ENCODE measurements at places on chromosomes 12 and 14.

DNA sequence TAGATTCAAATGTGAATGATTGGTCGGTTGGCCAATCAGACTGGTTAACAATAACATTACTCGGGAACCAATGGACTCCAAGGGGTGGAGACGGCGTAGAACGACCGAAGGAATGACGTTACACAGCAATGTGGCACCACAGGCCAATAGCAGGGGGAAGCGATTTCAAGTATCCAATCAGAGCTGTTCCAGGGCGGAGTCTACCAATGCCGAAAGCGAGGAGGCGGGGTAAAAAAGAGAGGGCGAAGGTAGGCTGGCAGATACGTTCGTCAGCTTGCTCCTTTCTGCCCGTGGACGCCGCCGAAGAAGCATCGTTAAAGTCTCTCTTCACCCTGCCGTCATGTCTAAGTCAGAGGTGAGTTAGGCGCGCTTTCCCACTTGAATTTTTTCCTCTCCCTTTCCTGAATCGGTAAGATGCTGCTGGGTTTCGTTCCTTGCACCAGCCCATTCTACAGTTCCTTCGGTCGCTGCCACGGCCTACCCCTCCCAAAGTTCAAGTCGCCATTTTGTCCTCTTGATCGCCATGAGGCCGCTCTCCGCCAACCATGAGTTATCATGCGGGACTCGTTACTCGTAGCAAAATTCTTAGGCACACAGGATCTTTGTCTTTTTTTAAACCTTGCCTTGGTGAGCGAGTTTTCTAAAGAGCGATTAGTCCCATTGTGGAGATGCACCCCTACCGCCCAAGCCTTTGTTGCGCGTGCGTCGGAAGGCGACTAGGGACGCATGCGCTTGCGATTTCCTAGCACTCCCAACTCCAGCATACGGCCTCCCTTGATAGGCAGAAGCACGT is at the start of gene HNRNPA1:
Gene HNRNPA1 (plus strand): TSS at position 259 of the 793 bp plus-strand sequence. CDS start 82 bp downstream, at position 341.
- DNase-seq: peak; percentile 50

DNA sequence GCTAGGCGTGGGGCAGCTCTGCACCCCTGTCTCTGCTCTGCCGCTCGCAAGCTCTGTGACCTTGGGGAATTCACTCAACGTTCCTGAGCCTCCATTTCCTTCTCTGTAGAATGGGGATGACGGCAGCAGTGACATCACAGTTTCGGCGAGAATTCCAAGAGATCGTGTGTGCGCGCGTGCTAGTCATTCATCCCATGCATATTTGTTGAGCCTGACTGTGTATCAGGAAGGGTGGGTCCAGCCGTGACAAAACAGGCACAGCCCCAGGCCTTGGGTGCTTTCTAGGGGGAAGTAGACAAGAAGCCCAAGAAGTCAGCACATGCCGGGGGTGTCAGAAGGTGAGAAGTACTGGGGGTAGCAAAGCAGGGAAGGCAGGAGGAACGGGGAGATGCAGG is 145.6 kb upstream of the NCOR2 start:
- DNase-seq: no peak

DNA sequence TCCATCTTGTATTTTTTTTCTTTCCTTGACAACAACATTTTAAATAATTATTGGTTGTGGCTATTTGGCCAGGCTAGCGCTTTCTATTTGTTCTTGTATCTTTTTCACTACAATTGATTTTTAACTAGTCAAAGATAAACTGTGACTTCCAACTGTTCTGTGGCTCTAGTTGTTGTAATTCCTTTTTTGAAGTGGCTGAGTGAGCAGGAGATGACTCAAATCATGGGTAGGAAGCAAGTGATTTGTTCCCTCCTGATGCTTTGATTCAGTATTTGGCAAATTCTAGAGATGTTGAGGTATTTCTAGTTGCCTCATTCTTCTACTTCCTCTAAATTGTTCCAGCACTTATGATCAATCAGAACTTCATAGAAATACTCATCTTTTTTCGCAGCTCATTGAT is 633.5 kb downstream of the RERGL start:
- no peak for DNase-seq

DNA sequence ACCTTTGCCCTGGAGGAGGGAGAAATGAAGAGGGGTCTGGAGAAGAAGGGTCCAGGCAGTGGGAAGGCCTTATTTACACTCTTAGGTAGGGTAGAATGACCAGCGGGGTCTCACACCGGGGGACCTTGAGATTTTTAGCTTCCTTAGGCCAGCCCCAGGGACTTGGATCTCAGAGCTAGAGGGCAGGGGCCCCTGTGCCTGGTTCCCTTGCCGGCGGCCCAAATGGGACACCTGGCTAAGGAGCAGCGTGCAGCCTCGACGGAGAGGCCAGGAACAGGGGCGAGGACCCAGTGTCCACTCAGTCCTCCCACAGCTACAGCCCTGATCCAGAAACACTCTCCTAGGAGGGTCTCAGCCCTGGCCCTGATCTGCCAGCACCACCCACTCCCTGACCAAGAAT is 41.8 kb downstream of the DIO3 start:
- no peak for DNase-seq

GRCh38 chr12:90396556-90396955 is 558.4 kb downstream of the CCER1 start:
- DNase-seq: no peak

DNA sequence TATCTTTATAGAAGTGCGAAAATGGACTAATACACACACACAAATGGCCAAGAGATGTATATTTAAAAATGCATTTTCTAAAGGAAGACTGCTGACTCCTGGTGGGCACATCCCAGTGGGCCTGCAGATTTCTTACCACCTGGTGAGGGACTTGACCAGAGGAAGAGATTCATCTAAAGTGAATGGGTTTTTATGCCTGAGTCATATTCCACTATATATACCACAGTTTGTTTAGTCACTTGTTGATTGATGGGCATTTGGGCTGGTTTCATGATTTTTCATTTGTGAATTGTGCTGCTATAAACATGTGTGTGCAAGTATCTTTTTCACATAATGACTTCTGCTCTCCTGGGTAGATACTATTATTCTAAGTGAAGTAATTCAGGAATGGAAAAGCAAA is 277.3 kb downstream of the SLC16A7 start:
- DNase-seq: no peak

DNA sequence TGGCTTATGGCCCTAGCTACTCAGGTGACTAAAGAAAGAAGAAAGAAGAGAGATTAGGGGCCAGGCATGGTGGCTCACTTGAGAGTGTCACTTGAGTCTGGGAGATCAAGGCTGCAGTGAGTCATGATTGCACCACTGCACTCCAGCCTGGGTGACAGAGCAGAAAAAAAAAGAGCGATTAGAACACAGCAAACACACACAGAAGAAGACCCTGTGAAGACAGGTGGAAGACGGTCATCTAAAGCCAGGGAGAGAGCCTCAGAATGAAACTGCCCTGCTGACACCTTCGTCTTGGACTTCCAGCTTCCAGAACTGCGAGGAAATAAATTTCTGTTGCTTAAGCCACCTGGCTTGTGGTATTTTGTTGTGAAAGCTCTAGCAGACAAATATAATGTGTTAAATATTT is 17.5 kb upstream of the PPP1CC start:
- no peak for DNase-seq

DNA sequence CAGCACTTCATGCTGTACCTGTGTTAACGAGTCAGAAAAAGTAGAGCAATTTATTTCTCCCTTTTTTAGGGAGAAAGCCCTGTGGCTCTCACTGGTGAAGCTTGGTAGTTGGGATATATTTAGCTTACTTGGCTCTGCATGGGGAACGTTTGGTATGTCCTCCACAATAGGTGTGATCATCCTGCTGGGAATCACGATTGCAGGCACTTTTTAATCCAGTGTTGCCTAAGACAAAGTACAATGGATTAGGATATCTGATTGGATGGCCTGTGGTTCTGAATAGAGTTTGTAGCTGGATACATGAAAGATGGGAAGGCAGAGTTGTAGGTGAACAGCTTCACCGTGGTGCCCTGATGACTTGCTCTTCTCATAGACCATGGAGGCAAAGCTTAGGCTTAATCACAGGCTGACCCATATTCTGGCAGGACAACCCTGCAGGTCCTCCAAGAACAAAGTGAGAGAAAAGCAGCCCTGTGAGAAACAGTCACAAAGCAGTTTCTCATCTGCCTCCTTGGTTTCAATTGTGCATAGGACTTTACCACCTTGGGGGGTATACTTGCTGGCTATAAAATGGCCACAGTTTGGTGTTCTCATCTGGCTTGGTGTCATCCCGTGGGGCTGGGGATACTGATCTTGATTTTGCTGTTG is 7.5 kb downstream of the RESF1 start:
- no peak for DNase-seq

DNA sequence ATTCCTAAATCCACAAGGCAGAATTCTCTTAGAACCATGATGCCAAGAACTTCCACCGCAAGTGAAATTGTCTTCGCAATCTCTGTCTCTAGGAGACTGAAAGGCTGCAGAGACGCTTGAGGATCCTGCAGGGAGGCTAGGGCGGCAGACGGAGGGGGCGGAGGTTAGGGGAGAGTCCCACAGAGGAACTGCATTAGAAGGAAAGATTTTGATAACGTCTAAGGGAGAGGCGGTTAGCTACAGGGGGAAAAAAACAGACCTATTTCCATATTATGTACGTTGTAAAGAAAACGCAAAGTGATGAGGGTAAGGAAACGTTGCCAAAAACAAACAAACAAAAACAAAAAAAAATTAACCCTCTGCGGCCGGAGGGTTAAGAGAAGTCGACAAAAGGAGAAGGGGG is 595 bp downstream of the KLHL28 start:
- DNase-seq: no peak

GRCh38 chr12:76143343-76144244 is 59.1 kb upstream of the NAP1L1 start:
- no peak for DNase-seq

DNA sequence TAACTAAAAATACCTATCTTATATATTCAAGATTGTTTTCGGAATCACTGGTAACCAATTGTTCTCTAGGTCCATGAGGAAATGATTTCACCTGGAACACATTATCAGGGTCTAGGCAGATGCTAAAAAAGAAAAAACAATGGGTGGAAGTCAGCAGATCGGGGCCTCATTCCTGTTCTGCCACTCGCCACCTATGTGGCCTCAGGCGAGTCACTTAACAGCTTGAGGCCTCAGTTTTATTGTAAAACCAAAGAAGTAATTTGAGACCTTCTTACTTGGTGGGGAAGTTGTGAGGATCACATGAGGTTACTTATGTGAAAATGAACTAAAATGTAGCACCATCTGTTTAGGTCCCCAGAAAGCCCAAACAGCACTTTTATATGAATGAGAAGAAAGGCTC is 6.2 kb upstream of the RNASE10 start:
- DNase-seq: no peak

GRCh38 chr12:56522411-56523193 is 982 bp downstream of the RBMS2 start:
- no peak for DNase-seq

DNA sequence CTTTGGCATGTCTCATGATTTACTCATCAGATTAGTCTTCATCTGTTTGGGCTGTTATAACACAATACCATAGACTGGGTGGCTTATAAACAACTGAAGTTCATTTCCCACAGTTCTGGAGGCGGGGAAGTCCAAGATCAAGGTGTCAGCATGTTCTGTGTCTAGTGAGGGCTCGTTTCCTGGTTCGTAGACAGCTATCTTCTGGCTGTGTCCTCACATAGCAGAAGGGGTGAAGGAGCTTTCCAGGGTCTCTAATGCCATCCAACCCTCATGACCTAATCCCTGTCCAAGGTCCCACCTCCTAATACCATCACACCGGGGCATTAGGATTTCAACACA is 30.8 kb upstream of the NRDE2 start:
- no peak for DNase-seq

DNA sequence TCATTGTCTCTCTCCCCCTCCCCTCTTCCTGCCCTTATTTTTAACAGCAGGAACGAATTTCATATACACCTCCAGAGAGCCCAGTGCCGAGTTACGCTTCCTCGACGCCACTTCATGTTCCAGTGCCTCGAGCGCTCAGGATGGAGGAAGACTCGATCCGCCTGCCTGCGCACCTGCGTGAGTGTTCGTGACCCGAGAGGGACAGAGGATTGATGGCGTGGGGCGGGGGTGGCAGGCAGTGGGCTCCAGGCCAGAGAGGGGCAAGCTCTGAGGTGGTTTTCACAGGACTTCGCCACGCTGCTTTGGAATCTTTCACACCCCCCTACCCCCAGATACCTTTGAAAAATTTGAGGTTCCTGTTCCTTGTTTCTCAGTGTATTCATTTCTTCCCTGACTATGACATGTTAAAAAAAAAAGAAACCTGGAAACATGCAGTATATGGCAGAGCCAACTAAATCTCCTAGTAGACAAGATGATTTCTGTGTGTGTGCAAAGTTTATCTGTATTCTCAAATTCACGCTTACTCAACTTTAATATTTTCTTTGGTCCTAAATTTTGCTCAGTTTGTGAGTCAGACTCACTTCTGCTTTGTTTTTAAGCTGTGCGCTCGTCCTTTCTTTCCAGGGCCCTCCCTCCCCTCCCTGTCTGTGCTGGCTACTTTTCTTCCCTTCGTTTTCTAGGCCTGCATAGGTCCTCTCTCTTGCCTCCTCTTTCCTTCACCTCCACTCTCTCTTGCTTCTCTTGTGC is 103.1 kb downstream of the ETV6 start:
- DNase-seq: no peak

DNA sequence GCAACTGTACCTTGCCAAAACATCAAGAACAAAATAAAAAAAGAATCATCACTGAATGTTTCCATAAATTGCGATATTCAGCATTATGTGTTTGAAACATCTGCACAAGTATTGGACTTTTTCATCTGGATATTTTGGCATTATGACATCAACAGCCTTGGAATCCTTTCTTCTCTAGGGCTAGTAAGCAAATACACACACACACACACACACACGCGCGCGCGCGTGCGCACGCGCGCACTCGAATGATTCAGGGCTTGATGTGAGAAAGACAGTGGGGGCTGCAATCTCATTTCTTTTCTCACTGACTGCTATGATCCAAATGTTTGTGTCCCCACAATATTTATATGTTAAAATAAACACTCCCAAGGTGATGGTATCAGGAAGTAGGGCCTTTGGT is 90.0 kb upstream of the SLC38A4 start:
- DNase-seq: no peak

DNA sequence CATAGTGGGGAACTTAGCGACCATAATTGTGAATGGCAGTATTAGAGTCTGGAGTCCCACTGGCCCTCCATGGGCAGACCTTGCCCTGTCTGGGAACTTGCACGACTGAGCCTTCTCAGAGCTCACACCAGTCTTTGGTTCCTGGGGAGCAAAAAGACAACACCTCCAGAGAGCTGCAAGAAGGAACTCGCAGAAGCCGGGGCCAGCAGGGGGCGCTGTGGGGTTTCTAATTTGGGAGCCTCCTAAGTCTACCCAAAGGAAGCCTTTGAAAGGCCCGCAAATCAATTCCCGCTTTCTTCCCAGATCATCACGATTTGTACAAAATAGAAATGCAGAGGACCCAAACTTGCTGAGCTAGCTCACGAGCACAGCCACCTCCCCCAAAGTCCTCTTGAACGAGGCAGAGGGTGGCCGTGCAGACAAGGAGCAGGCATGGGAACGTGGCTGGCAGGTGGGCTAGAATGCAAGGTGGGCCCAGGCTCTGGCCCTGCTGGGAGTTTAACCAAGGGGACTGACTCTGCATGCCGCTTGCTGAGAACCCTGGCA is 46.3 kb upstream of the FBXO21 start:
- peak; percentile 50 for DNase-seq

DNA sequence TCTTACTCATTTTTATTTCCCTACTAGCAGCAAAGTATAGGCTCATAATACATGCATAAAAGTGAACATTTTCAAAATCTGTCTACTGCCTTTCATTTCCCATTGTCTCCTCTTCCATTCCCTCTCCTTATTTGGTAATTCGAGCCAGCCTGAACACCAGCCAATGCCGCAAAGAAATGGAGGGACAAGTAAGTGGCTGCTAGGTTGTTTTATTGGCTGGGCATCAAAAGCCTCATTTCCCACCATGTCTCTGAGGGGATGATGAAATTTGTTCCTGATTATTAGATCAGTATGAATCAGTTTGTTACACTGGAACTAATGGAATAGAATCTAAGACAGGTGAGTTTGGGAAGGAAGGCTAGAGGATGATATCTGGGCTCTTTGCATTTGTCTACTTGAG is 143.5 kb downstream of the KCNA5 start:
- DNase-seq: no peak
